ENCODE measurements at places on chromosomes 3 and 15.
A peak's percentile ranks its signal among the peaks of the same experiment; 100 is the strongest.

DNA sequence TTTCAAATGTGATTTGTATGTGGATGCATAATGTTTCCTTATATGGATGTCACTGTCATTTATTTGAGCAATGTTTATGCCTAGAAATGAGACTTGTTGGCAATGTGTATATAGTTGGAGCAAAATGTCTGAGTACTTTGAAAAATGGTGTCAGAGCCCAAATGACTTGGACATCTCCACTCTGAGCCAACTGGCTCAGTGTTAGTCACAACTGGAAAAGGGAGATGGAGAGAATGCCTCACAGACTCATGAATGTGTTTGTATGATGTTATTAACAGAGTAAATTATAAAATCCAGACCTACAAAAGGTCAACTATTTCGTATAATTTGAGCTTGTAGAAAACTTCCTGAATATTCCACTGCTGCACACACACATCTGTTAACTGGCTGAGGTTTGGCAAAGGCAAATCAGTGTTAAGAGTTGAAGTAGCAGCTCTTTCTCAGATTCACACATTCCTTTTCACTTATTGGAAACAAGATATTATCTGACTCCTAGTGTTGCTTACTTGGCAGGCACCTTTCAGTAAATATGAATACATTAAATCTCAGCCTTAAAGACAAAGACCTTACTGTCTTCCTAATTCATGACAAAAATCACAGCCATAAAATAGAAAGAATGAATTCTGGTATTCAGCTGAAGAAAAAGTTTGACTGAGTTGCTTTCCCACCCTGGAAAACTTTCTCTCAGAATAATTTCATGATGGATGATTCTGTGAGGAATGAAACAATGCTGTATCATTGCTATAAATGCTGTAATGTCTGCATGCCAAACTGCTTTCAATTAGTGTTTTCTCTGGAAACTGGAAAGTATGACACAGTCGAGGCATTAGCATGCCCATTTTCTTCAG, 27.0 kb downstream of the ADIPOQ start:
- DNase-seq = no peak

GRCh38 chr3:121951291-121951919, 57.2 kb downstream of the SLC15A2 start:
- no peak for DNase-seq

GRCh38 chr15:37099319-37100108, 835 bp downstream of the MEIS2 start:
- DNase-seq = peak; percentile 65

GRCh38 chr3:70621451-70621850, 309.0 kb upstream of the MDFIC2 start:
- no peak for DNase-seq

DNA sequence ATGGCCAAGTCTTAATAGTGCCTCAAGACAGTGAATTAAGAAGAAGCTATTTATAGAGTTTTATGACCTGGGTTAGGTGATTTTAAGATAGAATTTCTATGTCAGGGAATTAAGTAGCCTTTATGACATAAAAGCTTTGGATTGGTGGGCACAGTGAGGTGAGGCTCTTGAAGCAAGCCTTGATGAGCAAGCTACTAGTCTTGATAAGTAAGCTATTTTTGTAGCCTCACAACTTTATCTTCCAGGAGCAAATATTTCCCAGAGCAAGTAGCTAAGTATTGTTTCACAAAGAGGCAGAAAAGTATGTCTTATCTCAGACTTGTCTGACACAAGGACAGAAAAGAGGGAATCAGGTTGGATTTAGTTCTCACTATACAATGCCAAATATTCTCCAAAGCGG, 491.7 kb upstream of the RASGRP1 start:
- no peak for DNase-seq

DNA sequence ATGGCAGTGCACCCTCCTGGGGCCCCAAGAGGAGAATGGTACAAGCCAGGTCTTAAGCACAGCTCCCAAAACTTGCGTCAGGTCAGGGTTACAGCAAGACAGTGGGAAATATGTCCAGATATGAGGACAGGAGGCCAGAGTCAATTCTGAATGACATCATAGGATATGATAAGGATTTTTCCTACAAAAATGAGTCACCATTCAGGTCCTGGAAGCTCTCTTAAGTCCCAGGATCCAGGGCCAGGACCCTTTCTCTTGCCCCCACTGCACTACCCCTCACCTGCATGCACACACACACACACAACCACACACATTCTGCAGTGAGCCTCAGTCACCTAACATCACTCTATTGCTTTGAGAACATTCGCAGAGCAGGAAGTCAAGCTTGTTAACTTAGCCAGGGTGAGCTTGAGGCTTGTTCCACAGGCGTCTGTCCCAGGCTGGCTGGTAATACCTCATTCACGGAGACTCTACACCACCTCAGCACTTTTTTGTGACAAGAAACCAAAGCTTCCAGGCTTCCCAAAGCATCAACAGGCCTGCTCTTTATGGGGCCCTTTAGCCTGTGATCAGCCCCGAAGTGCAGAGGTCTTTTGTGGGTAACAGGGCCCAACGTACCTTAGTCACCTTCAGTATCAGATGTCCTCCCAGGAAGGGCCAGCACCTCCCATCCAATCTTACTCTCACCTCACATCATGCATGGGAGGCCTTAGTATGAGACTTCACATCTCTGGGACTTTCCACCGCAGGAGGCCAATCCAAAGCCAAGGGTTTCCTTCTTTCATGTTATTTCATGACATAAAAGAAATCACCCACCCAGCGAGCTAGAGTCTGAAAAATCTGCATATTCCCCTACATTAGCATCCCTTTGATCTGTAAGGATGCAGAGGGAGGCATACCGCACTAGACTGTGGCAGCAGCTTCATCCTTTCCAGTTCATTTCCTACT, 74.0 kb upstream of the LIPC start:
- DNase-seq = no peak

GRCh38 chr15:83784975-83785374, 131.1 kb downstream of the ADAMTSL3 start:
- no peak for DNase-seq

DNA sequence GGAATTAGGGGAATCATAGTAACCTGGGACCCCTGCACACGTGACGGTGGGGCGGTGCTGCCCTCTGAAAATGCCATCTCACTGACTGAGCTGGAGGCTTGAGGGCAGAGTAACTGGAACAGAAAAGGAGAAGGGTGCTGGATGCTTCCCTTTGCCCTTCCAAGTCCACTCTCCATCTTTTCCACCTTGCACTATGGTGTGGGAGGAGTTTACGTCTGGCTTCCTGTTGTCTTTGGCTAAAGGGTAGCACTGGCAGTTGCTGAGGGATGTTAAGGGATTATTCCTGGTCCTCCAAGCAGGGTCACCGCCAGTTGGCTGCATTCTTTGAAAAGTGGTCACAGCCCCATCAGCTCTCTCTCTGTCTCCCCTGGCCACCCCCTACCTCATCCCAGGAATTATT, 129.4 kb upstream of the SNTN start:
- DNase-seq = no peak

- no peak for DNase-seq
Observed at GRCh38 chr3:23537101-23537551, 268.6 kb upstream of the UBE2E1 start.

DNA sequence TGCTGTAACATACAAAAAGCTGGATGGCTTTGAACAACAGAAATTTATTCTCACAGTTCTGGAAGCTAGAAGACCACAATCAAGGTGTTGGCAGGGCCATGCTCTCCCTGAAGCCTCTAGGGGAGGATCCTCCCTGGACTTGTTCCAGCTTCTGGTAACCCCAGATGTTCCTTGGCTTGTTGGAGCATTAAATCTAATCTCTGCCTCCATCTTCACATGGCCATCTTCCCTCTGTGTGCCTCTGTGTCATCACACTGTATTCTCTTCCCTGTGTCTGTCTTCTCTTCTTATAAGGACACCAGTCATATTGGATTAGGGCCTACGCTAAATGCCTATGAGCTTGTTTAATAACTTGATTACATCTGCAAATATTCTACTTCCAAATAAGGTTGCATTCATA, 109.5 kb downstream of the STAG1 start:
- no peak for DNase-seq

DNA sequence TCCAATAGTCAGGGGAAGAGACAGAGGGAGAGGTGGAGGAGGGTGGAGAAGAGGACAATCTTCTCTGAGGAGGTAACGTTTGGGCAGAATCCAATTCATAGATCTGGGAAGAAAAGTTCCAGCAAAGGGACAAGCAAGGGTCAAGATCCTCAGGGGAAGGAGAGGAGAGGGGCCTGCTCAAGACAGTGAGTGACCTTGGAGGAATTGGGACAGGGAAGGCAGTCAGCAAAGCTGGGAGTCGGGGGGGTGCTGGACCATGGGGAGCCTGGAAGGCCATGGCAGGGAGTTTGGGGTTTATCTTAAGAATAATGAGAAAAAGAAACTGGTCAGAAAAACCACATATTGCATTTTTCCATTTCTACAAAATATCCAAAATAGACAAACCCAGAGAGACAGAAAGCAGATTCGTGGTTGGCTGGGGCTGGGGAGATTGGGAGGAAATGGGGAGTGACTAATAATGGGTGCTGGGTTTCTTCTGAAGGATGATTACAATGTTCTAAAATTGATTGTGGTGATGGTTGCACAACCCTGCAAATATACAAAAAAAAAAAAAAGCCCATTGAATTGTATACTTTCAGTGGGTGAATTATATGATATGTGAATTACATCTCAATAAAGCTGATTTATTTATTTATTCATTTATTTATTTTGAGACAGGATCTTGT, 19.6 kb upstream of the SRP14 start:
- no peak for DNase-seq

DNA sequence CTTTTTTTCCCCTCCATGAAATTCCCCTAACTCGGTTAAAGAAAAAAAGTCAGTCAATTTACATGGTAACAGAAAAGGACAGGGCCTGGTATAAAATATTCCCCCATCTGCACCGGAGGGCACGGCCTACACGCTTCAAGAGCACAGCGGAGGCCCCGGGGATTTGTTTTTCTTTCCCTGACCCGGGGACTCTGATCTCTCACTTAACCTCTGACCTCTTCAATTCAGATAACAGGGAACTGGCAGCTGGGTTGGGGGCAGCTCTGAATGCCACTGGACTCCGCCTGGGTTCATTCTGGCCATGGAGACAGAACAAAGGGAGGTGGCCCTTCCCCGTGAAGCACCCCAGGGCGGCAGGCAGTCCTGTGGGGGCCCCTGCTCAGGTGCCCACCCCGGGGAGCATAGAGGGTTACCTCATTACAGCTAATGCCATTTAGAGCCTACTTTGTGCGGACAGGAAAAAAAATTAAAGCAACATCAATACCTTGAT, 257.5 kb downstream of the SHQ1 start:
- no peak for DNase-seq

Data from putamen (tissue), 1 donor.